ENCODE measurements at places on chromosomes 12 and 14. TPM values are rescaled to one million over a fixed set of nuclear protein-coding genes. Genes with fewer than 3 reads are reported as not detected.

The TCL1B gene
- not detected for total RNA-seq

The ANKRD33 gene
- total RNA-seq, result not detected

The NPC2 gene
- 139 TPM for total RNA-seq

The AHSA1 gene
- 177 TPM for total RNA-seq

The C12orf42 gene
- total RNA-seq, result not detected

DNA sequence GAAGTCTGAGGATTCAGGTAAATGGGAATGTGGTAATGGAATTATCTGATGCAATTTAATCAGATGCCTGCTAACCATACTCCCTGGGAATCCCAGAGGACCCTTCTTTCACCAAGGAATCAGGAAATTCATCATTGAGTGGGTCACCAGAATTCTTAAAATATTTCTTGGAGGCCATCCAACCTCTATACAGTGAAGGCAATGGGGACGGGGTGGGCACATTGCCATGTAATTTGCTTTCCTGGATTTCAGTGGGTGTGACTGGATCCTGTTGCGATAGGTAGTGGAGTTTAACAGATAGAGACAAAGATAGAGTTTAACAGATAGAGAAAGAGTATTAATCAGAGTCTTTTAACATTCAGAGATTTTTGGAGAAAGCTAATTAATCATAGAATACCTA lies 394.4 kb downstream of the DAD1 start:
- DNase-seq, result no peak

GRCh38 chr12:121787063-121788025 lies 6.1 kb downstream of the RHOF start:
- no peak for DNase-seq

GRCh38 chr12:125149160-125150108 lies 84.2 kb downstream of the AACS start:
- no peak for DNase-seq

- DNase-seq, result no peak
These were observed 477.0 kb downstream of the DPF3 start for GRCh38 chr14:72416892-72417291.

DNA sequence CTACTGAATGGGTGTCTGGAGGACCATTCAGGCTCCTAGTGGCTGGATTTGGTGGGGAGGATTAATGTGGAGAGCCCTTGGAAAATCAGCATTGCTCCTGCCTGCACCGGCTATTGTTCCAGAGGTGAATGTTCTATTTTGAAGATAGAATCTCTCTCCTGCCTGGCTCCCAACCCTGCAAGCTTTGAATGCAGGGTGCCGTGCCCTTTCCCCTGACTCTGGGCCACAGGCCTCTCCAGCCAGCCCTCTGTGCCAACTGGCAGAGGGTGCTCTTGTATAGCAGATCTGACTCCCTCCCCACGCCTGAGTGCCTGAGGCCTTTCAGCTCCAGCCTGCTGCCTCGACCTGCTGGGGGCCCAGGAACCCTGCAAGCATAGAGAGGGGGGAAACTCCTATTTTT lies 106.8 kb downstream of the TMEM260 start:
- no peak for DNase-seq

DNA sequence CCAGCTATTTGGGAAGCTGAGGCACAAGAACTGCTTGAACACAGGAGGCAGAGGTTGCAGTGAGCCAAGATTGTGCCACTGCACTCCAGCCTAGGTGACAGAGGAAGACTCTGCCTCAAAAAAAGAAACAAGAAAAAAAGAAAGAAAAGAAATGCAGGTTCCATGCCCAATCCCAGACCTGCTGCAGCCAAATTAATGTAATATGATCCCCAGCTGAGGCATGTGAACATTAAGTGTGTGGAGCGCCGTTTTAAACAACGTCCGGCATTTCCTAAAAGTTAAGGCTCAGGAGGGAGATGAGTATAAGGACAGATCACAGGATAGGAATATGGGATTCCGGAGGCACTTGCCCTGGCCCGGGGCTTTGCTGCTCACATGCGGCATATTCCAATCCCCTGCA lies 162.9 kb downstream of the KSR2 start:
- no peak for DNase-seq

DNA sequence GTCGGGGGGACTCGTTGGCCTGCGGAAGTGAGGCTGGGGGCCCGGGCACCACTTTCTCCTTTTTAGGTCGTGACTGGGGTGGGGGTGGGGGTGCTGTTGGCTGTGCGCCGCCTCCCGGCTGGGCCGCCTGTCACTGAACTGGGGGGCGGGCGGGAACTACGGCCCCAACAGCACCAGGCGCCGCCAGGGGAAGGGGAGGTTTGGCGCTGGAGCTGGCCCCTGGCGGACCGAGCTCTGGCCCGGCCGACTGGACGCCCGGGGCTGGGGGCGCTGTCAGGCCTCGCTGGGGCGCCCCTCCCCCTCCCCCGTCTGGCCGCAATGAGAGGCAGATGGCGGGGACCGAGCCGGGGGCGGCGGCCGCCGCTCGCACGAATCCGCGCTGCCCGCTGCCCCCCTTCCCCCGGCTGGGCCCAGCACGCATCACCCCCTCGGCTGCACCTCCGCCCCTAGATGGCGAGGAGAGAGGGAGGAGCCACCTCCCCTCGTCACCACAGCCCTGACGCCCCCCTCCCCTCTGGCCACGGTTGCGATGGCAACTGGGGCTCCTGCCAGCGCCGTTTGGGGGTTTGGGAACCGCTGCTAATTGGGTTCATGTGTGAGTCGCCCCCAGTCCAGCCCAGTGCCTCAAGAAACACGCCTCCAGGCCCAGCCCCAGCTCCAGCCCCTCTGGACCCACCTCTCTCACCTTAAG lies 723 bp downstream of the NFATC4 start:
- peak; percentile 60 for DNase-seq

DNA sequence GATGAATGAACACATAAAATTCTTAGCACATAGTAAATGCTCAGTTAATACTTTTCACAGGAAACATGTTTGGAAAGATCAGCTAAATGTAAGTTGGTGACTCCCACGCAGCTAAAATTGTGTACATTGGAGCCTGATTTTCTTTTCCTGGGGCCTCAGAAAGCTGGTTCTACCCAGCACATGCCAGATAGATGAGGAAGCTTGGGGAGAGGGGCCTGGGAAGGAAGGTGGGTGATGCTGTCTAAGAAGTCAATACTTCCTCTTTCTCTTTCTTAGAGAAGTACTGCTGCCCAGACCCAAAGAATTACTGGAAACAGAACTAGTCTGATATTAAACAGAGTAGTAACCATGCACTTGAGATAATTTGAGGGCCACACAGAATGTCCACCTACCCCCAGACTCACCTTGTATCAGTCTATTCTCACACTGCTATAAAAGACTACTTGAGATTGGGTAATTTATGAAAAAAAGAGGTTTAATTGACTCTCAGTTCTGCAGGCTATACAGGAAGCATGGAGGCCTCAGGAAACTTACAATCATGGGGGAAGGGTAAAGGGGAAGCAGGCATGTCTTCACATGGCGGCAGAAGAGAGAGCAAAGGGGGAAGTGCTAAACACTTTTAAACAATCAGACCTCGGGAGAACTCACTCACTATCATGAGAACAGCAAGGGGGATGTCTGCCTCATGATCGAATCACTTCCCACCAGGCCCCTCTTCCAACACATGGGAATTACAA lies 123.3 kb upstream of the MED13L start:
- no peak for DNase-seq

GRCh38 chr12:5458229-5459050 lies 26.5 kb downstream of the NTF3 start:
- DNase-seq, result no peak

DNA sequence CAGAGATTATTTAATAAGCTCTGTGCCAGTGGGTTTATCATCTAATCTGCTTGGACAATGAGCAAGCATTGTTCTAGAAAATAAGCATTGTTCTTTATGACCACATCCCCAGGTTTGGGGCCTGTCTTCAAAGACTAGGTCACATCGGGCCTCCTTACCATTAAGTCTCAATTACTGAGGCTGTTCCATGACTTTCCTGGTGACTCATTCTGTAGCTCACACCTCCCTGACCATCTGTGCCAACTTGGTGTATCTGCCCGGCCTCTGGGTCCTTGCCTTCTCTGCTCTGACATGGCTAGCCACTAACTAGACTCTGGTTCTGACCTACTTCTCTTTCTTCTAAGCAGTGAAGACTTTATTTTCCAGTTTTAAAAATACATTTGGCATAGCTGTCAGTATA lies 44.4 kb upstream of the PLEKHA5 start:
- DNase-seq, result no peak

DNA sequence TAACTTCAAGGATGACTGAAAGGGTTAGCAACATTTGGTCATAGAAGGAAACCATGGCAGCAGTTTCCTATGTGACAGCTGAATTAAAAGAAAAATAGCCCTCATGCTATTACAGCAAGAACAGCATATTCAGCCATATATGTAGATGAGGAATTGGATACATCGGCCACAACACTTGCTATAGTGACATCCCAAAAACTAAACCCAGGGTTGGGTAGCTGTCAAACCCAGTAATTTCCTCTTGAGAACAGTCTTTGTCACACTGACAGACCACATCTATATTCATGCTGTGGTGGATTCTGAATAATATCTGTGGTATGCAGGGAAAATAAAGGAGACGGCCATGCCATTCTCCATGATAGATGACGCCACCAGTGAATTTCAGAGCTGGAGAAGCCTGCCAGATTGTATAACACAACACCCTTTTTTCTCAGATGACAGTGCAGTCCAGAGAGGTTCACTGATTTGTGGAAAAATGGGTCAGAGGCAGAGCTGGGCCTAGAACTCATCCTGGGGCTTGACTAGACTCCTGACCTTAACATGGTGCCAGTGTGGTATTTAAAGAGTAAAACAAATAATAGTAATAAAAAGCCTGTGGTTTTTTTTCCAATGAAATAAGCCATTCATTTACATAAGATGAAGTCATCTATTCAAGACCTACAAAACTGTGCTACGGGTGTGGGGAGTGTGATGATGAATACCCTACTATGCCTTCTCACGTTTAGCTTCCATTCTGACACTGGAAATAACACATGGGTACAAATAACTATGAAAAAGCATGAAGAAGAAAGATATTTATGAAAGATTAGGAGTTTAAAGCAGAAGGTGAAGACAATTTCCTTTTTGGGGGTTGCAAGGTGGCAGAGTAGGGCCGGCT lies 32.3 kb downstream of the EFCAB11 start:
- DNase-seq, result peak; percentile 88

DNA sequence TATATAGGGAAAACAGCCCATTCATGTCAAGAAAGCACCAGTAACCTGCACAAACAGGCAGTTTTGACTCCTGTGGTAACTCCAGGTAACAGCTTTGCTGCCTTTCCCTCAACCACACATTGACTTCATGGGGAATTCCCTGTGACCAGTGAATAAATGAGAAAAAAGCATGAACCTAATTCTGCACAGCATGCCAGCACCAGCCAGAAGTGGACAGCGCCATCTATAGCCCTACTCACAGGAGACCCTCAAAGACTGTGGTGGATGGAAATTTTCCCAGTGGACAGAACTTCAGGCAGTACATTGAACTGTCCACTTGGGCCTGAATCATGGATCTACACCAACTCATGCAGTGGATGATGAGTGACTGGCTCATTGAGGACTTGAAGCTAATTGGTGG lies 152.1 kb downstream of the SLC8A3 start:
- no peak for DNase-seq

GRCh38 chr12:100830003-100830795 lies 35.6 kb downstream of the ANO4 start:
- no peak for DNase-seq

DNA sequence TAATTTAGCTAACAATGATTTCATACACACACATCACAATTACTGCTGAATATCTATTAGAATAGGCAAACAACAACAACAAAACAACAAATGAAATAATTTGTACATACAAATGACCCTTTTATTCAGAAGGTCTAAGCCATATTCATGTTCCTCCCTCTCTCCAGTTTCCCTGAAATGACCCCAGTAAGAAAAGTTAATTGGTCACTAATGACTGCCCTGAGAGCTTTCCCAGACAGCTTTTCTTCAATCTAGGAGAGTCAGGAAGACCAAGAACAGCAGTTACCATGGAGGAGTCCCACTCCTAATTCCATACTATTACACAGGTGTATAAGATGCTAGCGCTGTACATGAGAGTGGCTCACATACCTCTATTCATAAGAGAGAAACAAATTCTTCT lies 121.2 kb upstream of the GRIP1 start:
- DNase-seq, result no peak
